AG09319 (cell line): ENCODE measurements at places on chromosomes 5 and 9.

- DNase-seq = no peak
Measured at GRCh38 chr9:101119206-101119819, 90.8 kb downstream of the PLPPR1 start.

GRCh38 chr9:13281356-13282016 lies 2.0 kb upstream of the MPDZ start:
- DNase-seq = no peak

GRCh38 chr5:87231037-87231808 lies 36.5 kb upstream of the RASA1 start:
- no peak for DNase-seq

DNA sequence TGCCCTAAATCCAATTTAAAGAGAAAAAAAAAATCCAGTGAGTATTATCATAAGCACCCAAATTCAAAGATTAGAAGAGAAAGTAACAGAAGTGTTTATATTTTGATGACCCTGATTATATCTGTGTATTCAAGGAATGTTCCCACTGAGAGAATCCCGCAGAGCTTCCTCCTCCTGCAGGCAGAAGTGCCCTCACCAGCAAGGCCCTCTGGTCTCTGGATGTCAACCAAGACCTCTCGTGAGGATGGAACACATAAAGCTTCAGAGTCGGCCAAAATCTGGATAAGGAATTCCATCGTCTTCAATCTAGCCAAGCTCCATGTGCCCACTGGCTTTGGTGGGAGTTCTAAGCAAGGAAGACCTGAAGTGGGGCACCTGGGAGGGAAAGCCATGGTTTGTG lies 18.1 kb downstream of the PTCH1 start:
- no peak for DNase-seq

GRCh38 chr5:175551266-175551665 lies 72.9 kb downstream of the SFXN1 start:
- DNase-seq = no peak

DNA sequence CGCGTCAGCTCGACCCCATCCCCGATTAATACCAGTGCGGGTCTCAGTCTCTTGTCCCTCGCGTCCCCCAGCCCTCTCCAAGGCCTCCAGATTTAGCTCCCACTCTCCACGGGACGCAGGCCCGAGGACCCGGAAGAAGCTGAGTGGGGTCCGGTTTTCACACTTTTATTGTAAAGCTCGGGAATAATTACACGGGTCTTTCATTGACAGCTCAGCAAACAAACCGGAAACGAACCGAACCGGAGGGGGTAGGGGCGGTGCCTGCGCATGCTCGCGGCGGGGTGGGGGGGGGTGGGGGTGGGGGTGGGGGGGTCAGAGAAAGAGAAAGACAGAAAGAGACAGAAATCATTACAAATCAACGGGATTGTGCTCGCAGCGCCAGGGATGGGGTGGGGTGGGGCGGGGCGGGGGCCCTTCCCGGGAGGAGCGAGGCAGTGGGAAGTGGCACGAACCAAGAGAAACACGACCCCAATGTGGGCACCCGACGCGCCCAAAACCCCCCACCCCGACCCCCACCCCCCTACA lies 27.9 kb downstream of the PCDH1 start:
- DNase-seq = no peak

DNA sequence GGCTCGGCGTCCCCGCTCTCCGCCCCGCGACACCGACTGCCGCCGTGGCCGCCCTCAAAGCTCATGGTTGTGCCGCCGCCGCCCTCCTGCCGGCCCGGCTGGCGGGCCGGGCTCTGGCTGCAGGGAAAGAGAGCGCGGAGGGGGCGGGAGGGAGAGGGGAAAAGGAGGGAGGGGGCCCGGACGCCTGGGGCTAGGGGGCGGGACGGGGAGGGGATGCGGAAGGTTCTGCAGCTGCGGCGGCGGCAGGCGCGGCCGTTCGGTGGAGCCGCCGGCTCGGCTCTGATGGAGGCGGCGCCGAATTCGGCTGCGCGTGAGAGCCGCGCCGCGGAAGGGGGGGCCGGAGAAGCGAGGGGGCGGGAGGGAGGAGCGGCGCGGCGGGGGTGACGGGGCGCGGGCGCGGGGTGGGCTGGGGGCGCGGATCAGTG lies at the start of gene MARCHF11:
Gene MARCHF11, minus strand, starts transcription at position 281 of the 425 bp plus-strand sequence. Its CDS starts 216 bp downstream, at position 65.
- no peak for DNase-seq

DNA sequence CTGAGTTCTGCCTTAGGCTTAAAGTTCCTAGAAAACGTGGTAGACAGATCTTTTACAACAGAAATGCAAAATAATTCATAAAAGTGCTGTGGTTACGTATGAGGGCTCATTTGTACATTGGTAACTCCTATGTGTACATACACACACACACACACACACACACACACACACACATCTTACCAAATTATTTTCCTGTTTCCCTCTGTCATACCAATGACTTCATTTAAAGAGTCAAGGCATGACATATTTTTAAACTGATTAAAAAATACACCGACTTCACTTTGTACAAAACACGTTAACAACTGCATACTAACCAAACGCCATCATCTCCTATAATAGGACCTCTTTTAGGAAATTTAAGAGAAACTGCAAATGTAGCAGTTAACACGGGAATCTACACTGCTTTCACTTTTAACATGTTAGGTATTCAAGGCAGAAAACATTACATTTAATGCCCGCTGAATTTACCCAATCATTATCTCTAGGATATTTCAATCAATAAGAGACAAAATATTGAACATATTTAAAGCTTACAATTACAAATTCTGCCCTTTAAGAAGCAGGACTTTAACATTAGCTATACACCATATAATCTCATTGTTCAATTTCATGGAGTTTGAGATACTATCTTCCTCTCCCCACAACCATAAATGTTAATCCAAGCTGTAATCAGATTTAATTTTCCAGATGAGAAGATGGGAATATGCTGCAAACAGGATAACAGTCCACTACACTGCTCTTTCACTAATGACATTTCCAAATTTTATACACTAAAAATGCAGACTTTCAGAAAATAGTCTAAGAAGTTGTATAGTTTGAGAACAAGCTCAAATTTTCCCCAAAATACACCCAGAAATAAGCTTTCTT lies 133.1 kb downstream of the DENND1A start:
- no peak for DNase-seq

DNA sequence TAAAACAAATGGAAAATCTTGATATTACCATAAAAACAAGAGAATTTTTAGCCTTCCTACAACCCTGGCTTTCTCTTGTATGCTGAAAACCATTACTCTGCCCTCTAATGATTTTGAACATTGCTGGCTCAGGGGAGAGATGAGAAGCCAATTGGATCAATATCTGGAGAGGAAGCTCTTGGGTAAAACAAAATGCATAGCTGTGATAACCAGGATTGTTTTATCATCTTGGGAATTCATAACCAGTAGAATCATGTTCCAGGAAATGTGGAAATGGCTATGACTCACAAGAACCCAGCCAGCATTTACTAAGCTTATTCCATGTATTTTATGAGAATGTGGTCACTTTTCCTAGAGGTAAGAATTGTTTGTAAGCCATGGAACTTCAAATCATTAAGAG lies 51.1 kb upstream of the CTNND2 start:
- DNase-seq = no peak

DNA sequence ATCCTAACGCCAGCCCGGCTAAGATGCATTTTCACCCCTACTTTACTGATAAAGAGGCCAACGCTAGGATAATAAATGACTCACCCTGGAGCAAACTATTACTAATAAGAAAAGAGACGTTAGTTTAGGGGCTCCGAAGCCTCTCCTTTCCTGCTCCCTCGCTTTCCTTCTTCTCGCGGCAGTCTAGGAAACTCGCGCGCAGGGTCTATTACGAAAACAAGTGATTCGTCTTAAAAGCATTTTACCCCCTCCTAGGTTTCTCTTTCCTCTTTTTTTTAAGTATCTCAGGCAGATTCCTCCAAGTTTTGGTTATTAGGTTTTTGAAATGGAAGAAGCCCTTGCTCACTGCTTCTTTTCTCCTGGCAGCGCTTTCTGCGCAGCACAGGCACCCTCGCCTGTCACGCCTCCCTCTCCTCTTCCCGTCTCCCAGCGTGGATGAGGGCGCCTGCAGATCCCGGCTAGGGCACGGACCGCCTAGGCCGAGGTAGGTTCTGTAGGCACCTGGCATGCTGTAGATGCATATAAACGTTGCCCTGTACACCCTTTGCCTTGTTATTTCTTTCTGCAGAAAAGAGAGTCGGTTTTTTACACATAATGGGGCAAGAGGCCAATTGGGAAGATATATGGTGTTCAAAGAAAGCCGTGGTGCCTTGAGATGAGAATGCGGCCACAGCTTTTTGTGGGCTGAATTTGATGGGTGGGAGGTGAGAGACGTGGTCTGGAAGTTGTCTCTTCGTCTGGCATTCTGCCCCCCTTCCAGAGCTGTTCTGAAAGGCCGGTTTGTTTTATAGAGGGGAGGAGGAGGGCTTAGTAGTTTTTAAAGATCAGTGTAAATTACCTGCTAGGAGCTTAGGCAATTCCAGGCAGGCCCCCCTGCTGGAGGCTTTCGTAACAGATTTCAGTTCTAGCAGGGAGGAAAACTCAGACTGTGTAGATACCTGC lies 983 bp downstream of the GCNT1 start:
- DNase-seq = no peak

- DNase-seq = no peak
Measured at GRCh38 chr5:160547061-160547460, 125.4 kb downstream of the PTTG1 start.

- peak; percentile 52 for DNase-seq
Measured at GRCh38 chr5:122076669-122077365, 1.2 kb downstream of the LOX start.

DNA sequence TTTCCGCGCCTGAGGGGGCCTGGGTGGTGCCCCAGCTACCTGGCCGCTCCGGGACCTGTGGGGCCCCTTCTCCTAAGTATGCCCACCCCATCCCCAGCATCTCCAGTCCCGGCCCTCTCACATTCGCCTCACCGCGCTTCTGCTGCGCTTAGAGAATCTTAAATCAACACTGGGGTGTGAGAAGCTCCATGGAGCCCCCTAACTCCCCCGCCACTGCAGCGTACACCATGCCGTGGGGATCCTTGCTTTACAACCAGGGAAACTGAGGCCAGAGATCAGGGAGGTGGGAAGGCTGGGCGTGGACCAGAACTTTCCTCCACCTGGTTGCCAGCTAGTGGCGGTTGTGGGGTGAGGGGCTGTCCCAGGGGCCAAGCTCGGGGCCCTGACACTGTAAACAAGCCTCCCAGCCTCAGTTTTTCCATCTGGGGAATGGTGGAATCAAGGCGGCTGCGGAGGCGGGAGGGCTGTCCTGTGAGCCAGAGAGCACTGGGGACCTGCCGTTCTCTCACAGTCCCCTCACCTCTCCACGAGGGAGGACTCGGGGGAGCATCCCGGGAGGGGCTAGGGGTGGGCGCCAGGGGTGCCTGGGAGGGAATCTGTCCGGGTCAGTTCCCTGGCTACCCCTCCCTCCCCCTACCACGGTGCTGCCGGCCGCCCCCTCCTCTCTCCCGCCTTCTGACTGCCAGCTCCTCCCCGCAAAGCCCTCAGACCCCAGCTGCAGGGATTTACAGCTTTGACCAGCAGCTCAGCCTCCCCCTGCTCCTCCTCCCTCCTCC lies 161.2 kb downstream of the C9orf50 start:
- DNase-seq = no peak

- no peak for DNase-seq
Measured at GRCh38 chr5:181168595-181169118, 21.3 kb downstream of the OR2V2 start.

DNA sequence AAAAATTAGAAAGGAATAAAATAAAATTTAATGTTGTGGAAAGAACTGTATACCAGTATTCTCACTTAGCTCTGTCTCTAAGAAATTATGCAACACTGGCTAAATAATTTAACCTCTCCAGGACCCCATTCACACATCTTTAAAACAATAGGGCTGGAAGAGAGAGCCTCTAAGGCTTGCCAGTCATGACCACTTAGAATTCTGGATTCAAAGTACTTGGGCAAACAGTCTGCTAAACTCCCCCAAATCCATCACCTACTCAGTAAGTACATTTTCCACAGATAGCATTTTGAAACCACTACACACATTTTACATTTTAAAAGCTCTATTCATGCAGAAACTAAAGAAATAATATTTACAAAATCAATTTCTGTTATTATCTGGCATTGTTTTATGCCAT lies 291.7 kb downstream of the TMEM167A start:
- DNase-seq = no peak

- no peak for DNase-seq
Measured at GRCh38 chr5:52139888-52140615, 647.7 kb upstream of the ITGA1 start.

- no peak for DNase-seq
Measured at GRCh38 chr9:92499701-92500100, 17.4 kb upstream of the ASPN start.

DNA sequence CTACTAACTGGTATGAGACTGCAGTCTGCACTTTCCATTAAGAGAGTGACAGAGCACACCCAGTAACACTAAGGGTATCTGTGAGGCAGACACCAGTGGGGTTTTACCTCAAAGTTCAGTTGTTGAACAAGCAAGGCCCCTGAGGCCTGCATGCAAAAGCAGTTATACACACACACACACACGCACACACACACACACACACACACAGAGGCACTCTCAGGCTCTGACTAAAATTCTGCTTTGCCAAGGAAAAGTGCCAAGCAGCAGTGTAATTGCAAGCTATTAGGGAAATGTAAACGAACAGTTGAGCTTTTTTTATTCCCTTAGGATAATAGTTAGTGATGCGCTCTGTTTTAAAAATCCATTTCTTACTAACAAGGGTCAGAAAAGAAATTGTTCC lies 377.1 kb downstream of the SPOCK1 start:
- peak; percentile 75 for DNase-seq

- DNase-seq = no peak
Measured at GRCh38 chr5:76386360-76386759, 16.7 kb upstream of the IQGAP2 start.

DNA sequence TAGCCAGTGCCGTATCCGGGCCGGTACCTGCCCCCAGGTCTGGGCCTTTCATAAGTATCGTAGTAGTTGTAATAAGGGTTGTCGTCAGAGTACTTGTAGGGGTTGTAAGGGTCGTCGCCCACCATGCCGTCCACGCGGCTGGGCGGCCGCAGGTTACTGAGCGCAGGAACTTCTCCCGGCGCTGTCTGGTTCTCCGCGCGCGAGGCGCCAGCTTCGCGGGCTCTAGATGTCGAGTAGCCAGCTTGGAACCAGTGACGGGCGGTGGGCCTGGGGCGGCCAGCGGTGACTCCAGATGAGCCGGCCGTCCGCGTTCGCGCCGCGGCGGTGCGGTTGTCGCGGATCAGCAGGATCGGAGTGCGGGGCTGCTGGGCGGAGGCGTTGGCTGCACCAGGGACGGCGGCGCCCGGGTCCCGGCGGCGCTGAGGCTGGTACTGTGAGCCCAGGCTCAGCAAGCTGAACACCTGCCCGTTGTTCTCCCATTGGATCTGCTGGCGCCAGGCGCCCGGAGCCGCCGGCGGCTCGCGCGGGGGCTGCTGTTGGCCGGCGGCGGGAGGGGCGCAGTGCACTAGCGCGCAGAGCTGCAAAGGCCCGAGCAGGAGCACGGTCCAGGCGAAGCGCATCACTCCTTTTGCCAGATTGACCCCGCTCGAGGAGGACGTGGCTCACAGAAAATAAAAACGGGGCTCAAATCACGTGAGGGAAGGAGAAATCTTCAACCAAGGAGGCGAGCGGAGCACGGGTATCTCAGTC lies 518 bp downstream of the LOX start:
- no peak for DNase-seq

DNA sequence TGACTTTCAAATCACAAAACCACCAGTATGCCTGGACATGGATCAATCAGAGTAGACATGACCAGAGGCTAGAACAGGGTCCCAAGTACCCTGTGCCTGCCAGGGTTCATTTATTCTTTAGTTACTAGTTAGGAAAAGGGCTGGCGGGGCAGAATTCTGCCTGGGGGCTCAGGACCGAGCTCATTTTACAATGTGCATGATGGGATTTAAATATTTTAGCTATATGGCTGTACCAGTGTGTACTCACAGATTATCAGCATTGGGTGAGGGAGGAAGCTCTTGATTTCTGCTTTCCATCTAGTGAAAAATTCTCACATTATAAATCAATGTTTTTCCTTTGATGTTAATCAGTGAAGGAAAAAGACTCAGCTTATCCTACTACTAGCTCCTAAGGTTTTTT lies 1511.1 kb downstream of the EFNA5 start:
- no peak for DNase-seq
